Subcutaneous preadipocyte (primary cell): ENCODE measurements at places on chromosomes 5 and 9. TPM values are rescaled to one million over a fixed set of nuclear protein-coding genes. Genes with fewer than 3 reads are reported as not detected.

The BAAT gene
- under 0.01 TPM in 1 of 2 replicates, not detected in the other for total RNA-seq

The SEMA6A gene
- 0.20 and 0.37 TPM in 2 replicates for total RNA-seq

The CARD6 gene
- total RNA-seq: 17.2 and 24.3 TPM in 2 replicates

The PCDHB9 gene
- under 0.01 TPM in 2 replicates for total RNA-seq

The HAPLN1 gene
- total RNA-seq: not detected in 2 replicates

The ZNF883 gene
- total RNA-seq: 0.73 and 2.0 TPM in 2 replicates

The NPR3 gene
- total RNA-seq: 10.8 and 21.3 TPM in 2 replicates

The AQP7 gene
- total RNA-seq: 0.59 and 1.1 TPM in 2 replicates

The CCNO gene
- total RNA-seq: 0.20 TPM in 1 of 2 replicates, not detected in the other

The ADAM19 gene
- total RNA-seq: 2.9 and 3.3 TPM in 2 replicates

The GAPT gene
- not detected in 2 replicates for total RNA-seq

The IL4 gene
- not detected in 2 replicates for total RNA-seq

The IRGM gene
- under 0.01 and 0.20 TPM in 2 replicates for total RNA-seq

The SOHLH1 gene
- not detected in 2 replicates for total RNA-seq

The DELE1 gene
- total RNA-seq: 45.9 and 49.6 TPM in 2 replicates

The MYORG gene
- total RNA-seq: 0.73 and 0.78 TPM in 2 replicates
